ENCODE measurements at places on chromosomes 3 and 15.

GRCh38 chr3:70742081-70742480 lies 429.6 kb upstream of the MDFIC2 start:
- no peak for DNase-seq

- DNase-seq: no peak
Observed at GRCh38 chr3:145981056-145981455, 179.9 kb downstream of the PLOD2 start.

- DNase-seq: no peak
Observed at GRCh38 chr15:92033723-92034122, 180.2 kb downstream of the SLCO3A1 start.

DNA sequence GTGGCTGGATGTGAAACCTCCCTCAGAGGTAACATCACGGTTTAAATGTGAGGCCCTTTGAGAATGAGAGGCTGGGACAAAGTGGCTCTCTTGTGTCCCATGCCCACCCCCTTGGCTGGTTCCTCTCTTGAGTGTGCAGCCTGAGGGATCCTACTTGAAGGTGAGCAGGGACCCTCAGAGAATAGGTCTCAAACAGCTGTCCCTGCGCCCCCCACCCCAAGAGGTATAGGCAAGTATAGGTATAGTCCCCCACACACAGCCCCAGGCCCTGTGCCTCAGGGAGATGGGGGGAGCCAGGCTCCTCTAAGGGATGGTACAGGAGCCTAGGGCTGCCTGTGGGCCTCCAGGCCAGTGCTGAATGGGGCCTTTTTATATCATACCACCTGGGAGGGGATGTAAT lies 61.9 kb downstream of the ISG20 start:
- no peak for DNase-seq

DNA sequence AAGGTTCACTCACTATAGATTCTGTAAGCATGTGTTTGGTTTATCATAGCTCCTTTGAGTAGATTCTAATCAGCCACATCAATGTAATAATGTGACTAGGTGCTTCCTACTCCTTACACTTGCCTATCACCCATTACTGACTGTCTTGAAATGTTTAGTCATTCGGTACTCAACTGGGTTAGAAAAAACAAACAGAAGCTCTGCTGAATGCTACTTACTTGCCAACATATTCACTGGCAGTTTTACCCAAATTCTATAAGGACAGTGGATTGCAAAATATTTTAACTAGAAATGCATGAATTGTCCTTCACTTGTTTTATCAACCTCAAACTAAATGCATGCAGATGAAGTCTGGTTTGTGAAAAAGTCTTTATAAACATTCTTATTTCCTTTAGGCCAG lies 352.1 kb upstream of the ALCAM start:
- DNase-seq: no peak

- no peak for DNase-seq
Observed at GRCh38 chr15:101046826-101047225, 127.7 kb downstream of the LRRK1 start.

DNA sequence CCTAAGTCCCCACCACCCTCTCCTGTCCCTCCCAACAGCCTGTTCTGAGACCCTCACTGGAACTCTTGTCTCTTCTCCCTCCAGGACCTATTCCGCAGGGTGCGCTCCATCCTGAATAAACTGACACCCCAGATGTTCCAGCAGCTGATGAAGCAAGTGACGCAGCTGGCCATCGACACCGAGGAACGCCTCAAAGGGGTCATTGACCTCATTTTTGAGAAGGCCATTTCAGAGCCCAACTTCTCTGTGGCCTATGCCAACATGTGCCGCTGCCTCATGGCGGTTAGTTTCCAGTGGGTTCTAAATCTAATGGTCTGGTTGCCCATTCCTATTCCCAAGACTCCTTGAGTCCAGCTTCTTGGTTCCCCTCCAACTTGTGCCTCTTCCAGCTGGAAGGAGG lies 9.3 kb downstream of the EIF4G1 start:
- DNase-seq: no peak

- peak; percentile 14 for DNase-seq
Observed at GRCh38 chr15:63372018-63372705, 9.5 kb downstream of the CA12 start.

GRCh38 chr3:84522893-84523292 lies 435.9 kb upstream of the CADM2 start:
- no peak for DNase-seq

DNA sequence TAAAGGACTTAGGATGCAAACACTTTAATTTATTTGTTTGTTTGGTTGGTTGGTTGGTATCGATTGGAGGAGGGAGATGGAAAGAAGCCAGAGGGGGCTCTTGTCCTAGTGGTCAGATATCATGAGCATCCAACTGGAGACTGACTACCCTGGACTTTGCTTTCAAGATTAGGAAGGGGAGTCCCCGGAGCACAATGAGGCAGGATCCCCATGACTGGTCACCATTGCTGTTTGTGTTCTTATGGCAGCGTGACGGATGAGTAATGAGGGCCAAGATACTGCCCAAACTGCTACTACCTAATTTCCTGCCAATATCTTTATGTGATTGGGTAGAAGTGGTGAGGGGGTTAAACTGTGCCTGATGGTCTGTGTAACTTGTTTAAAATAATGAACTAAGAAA lies 354.6 kb upstream of the ROPN1 start:
- no peak for DNase-seq

GRCh38 chr15:81751256-81751655 lies 294.6 kb downstream of the MEX3B start:
- DNase-seq: no peak

GRCh38 chr3:64316971-64317370 lies 91.7 kb upstream of the PRICKLE2 start:
- DNase-seq: peak; percentile 5

GRCh38 chr3:150446470-150446977 lies 38.4 kb downstream of the TSC22D2 start:
- no peak for DNase-seq

GRCh38 chr15:77180757-77181156 lies 109.8 kb upstream of the TSPAN3 start:
- DNase-seq: no peak

DNA sequence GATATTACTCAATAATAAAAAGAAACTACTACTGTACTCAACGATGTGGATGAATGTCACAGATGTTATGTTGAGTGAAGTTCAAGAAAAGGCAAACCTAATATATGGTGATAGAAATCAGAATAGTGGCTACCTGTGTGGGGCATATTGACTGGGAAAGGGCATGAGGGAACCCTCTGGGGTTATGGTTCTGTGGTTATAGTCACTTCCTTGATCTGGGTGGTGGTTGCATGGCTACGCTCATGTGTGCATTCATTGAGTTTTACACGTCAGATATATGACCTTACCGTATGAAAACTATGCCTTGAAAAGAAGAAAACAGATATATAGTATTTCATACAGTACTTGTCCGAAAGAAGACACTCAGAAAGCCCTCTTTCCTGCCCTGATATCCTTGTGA lies 331.0 kb upstream of the LRRFIP2 start:
- DNase-seq: no peak

DNA sequence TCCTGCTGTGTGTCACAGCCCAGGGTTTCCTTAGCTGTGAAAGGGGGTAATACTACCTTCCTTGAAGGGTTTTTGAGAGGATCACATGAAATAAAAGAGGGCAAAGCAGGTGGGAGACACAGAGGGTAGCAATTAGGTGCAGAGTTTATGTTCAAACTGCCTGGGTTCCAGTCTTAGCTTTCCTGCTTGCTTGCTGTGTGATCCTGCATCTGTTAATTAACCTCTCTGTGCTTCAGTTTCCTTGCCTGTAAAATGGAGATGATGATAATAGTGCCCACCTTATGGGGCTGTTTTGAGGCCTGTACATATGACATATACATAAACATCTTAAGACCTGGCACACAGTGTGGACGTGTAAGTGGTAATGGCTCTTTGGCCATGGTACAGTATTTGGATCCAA lies 35.0 kb downstream of the SPSB4 start:
- no peak for DNase-seq

Measured in SW480 (cell line).